ENCODE measurements at places on chromosomes 6 and 20. TPM values are rescaled to one million over a fixed set of nuclear protein-coding genes. Genes with fewer than 3 reads are reported as not detected.

GRCh38 chr20:21141825-21142224 lies 15.9 kb downstream of the KIZ start:
- no peaks in the 10 kb centered on the region for H3K27me3 ChIP-seq
- no peaks in the 10 kb centered on the region for H3K4me1 ChIP-seq
- no peaks in the 10 kb centered on the region for H3K36me3 ChIP-seq
- no peak for DNase-seq
- H3K27ac ChIP-seq, result no peak overlapping the region

- no peak overlapping the region for H3K4me3 ChIP-seq
- H3K27ac ChIP-seq, result no peak overlapping the region
- H3K4me1 ChIP-seq, result peaks cover 13% of the 10 kb centered on the region
- no peaks in the 10 kb centered on the region for H3K36me3 ChIP-seq
- no peaks in the 10 kb centered on the region for H3K27me3 ChIP-seq
- DNase-seq, result no peak
Measured at GRCh38 chr6:4728436-4728769, 47.8 kb upstream of the CDYL start.

GRCh38 chr6:170022827-170023619 lies 267.9 kb downstream of the DLL1 start:
- H3K4me1 ChIP-seq, result no peaks in the 10 kb centered on the region
- H3K27me3 ChIP-seq, result no peaks in the 10 kb centered on the region

- peaks cover 15% of the 10 kb centered on the region for H3K27me3 ChIP-seq
- no peaks in the 10 kb centered on the region for H3K4me1 ChIP-seq
- H3K4me3 ChIP-seq, result no peak overlapping the region
- no peak for DNase-seq
- no peaks in the 10 kb centered on the region for H3K36me3 ChIP-seq
Measured at GRCh38 chr20:20303742-20304141, 64.2 kb upstream of the INSM1 start.

DNA sequence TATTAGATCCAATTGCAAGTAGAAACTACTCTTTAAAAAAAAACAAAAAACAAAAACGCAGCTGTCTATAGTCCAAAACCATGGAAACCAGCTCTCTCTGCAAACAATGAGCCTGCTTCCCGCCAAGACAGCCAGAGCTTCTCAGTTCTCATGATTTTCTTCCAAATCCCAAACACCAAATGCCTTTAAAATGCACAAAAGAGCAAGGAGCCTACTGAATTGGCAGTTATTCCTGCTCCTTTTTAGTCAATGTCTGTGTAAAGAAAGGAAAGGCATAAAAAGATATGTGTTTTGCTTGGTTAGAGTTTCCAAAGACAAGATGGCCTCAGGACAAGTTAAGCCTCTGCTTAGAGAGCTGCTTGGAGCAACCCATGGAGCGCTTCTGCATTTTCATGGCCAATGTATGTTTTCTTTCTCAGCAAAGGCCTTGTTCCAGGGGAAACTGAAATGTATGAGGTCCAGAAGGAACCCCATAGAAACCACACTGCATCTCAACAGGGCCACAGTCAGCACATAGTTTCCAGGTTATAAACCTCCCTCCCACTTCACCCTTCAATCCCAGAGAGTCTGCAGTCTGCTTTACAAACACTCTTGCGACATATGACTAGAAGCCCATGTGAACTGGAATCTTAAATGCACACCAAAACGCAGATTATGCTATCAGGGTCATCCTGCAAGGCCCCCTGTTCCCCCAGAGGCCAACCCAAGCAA lies 209.3 kb upstream of the TAB2 start:
- H3K4me3 ChIP-seq, result no peak overlapping the region
- H3K4me1 ChIP-seq, result no peaks in the 10 kb centered on the region
- DNase-seq, result no peak
- no peaks in the 10 kb centered on the region for H3K36me3 ChIP-seq

GRCh38 chr6:45502456-45502855 lies 124.7 kb upstream of the SUPT3H start:
- no peak overlapping the region for H3K4me3 ChIP-seq
- no peak overlapping the region for H3K27ac ChIP-seq
- H3K27me3 ChIP-seq, result no peaks in the 10 kb centered on the region
- DNase-seq, result no peak
- H3K36me3 ChIP-seq, result peaks cover 66% of the 10 kb centered on the region
- peaks cover 23% of the 10 kb centered on the region for H3K4me1 ChIP-seq

GRCh38 chr6:53335224-53335994 lies 13.3 kb downstream of the ELOVL5 start:
- H3K4me1 ChIP-seq, result no peaks in the 10 kb centered on the region
- DNase-seq, result no peak
- H3K36me3 ChIP-seq, result peaks cover 49% of the 10 kb centered on the region
- H3K27me3 ChIP-seq, result no peaks in the 10 kb centered on the region
- H3K27ac ChIP-seq, result no peak overlapping the region
- no peak overlapping the region for H3K4me3 ChIP-seq

DNA sequence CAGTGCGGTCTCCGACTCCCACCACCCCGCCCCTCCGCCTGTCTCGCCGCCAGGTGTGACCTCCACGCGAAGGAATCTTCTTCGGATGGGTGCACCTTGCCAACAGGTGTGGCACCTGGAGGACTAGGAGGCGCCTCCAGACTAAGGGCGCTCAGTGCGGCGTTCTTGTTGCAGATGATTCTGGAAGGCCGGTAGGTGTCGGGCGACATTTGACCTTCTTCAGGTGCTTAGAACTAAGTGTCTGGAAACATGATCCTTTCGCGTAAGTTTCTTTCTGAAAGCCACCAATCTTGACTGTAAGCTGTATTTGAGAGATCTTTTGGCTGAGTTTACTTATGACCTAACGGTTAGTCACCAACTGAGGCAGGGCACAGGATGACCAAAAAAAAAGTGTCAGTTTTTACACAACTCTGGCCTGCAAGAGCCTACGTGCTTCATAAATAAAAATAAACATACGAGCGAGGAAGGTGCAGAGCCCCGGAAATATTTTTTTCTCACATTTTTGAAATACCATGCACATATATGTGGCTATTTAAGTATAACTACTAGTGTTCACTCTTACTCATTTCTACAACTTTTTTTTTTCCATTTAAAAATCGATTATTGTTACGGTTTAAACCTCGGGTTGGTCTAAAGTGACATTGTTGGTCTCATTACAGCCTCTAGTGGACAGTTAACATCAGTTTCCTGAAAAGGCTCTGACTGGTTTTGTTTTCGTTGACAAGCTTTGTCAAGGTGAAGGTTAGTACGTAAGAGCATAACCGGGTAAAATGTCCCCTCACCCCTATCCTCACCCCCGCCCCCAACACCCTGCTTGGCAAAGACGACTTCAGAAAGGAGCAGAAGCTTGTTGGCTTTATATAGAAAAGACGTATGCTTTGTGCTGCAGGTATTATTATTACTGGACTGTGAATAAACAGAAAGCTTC lies 1.6 kb upstream of the ATXN1 start:
- no peaks in the 10 kb centered on the region for H3K27me3 ChIP-seq
- H3K27ac ChIP-seq, result peak overlapping the region; percentile 77
- peaks cover 9% of the 10 kb centered on the region for H3K36me3 ChIP-seq
- peak; percentile 56 for DNase-seq
- H3K4me3 ChIP-seq, result peak overlapping the region; percentile 86
- H3K4me1 ChIP-seq, result peaks cover 52% of the 10 kb centered on the region

DNA sequence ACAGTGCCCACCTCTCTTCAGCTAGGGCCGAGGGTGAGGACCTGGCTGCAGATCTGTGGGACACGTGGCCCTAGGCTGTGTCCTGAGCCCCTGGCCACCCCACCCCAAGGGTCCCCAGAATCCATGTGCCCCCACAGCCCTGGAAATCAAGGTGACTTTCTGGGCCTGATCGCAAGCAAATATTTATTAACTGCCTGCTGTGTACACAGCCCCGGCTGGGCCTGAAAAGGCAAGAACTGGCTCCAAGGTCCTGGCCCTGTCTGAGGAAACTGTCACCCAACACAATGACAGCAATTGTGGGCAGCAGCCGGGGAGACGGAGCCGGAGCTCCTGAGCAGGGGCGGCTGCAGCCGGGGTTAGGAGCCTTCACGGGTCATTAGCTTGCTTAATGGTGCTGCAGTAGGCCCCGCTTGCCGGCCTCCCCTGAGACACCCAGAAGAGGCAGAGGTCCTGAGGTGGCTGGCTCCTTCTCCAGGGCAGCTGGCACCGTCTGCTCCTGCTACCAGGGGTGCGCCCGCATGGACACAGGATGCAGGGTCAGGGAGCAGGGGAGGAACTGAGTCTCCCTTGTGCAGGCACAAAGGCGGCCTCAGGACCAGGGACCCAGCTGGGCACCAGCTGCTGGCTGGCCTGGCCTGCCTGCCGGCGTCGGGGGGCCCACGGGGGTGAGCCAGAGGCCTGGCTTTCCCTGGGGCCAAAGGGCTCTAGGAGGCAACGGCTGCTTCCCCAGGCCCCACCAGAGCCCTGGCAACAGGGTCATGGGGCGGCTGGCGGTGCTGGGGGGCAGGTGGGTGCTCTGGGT lies 24.1 kb downstream of the NPEPL1 start:
- no peaks in the 10 kb centered on the region for H3K36me3 ChIP-seq
- H3K4me3 ChIP-seq, result no peak overlapping the region
- peak; percentile 45 for DNase-seq
- no peaks in the 10 kb centered on the region for H3K4me1 ChIP-seq
- no peak overlapping the region for H3K27ac ChIP-seq

DNA sequence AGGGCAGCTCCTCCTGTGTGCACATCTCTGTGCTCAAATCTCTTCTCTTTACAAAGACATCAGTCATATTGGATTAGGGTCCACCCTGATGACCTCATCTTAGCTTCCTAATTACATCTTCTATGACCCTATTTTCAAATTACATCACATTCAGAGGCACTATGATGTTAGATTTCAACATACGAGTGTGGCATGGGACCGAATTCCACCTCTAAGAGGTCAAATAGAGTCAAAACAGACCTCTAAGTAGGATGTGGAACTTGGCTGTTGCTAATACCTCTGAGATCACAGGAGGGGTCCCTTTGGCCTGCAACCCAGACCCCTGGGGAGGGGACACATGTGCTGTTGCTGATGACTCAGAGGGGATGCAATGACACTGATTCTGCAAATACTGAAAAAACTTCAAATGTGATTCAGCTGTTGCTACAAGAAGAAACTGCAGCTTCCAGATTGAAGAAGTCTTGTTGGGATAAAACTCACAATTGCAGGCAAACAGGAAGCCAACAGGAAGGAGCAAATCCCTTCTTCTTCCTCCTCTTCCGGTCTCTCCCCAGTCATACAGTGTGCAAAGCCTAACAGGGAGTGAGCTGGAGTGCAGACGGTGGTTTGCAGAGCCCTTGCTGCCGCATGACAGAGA lies 216.2 kb downstream of the MYLK4 start:
- no peaks in the 10 kb centered on the region for H3K27me3 ChIP-seq
- H3K4me3 ChIP-seq, result no peak overlapping the region
- peaks cover 12% of the 10 kb centered on the region for H3K4me1 ChIP-seq
- no peak overlapping the region for H3K27ac ChIP-seq

DNA sequence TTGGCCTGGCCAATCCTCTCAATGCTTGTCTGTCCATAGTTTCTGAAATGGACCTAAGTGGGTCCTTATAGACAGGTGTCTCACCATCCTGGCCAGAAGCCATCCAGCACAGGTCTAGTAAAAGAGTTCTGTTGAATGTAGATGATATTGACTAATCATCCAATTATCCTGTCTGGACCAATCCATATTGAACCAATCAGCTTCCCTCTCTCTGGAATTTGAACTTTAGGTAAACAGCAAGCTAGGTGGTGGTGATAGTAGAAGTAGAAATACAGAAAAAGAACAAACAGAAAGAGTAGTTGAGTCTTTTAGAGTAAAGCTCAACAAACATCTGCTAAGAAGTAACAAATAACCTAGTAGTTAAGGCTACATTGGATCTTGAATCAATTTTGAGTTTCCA lies 9.5 kb upstream of the PNRC1 start:
- no peak overlapping the region for H3K4me3 ChIP-seq
- H3K27me3 ChIP-seq, result peaks cover 3% of the 10 kb centered on the region
- no peak for DNase-seq

OR2H1 gene
- total RNA-seq, result not detected

ZNF831 gene
- not detected for total RNA-seq

STK38 gene
- total RNA-seq, result 38.0 TPM
